ENCODE measurements at places on chromosomes 12 and 14.

GRCh38 chr14:54117924-54118323 is 161.3 kb upstream of the BMP4 start:
- no peak for DNase-seq

DNA sequence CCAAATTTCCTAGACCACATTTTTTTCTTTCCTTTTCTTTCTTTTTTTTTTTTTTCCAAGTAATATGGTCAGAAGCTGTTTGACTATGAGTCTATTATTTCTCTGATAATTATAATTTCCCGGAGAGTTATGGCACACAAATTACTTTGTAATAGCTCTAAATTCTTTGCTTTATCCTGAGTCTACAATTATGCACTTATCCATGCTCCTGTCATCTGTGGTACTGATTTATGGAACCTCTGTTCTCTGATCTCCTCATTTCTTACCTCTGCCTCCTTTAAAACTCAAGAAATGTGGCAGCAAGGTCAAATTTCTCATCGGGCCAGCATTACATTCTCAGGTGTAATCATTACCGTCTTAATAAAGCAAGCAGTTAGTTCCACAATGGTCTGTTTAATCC is 282.1 kb downstream of the PAWR start:
- DNase-seq, result no peak

DNA sequence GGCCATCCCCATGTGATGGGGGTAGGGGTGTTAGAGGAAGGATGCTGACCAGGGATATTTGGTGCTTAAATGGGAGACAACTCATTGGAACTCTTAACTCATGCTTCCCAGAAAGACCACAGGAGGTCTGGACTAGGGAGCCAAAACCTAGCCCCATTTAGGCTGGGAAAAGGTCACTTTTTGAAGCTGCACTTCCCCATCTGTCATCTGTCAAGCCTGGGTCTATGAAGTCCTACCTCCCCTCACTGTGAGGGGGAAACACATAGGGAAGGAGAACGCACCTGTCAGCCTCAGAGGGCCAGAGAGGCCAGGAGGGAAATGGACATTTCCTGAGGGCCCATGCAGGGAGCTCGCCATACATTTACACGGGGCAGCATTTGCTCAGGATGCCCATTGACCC is 321.0 kb downstream of the BCL11B start:
- no peak for DNase-seq

DNA sequence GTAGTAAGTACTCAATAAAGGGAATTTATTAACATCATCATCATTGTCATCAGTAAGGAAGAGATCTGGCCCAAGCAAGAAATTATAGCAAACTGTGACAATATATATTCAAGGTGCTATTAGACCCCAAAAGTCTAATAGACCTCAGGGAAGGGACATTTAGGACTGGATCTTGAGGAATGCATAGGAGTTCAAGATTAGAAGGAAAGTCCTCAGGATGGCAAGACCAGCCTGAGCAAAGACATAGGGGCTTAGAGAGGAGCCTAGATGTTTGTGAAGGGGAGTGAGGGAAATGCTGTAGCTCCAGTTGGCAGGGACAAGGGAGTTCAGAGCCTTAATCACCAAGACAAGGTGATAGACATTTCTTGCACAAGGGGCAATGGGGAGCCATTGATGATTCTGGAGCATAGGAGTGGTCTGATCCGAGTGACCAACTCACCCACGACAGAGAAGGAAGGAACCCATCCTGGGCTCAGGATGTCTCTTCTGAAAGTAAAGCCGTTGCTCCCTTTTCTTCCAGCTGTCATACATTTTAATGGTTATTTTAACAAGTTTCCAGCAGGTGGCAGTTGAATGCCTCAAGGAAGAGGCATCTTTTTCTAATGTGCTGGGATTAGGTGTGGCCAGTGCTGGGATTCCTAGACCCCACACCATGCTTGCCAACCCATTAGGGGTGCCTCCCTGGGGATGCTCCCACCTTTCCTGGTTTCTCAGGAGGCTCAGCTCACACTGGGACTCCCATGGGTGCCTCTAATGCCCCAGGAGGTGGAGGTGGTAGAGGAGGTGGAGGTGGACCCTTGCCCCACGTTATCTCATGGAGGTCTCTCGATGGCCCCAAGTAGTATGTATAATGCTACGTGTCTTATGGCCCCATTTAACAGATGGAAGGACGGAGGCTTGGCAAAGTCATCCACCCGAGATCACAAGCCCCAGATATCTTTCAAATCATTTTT is 37.8 kb downstream of the PHETA1 start:
- no peak for DNase-seq

DNA sequence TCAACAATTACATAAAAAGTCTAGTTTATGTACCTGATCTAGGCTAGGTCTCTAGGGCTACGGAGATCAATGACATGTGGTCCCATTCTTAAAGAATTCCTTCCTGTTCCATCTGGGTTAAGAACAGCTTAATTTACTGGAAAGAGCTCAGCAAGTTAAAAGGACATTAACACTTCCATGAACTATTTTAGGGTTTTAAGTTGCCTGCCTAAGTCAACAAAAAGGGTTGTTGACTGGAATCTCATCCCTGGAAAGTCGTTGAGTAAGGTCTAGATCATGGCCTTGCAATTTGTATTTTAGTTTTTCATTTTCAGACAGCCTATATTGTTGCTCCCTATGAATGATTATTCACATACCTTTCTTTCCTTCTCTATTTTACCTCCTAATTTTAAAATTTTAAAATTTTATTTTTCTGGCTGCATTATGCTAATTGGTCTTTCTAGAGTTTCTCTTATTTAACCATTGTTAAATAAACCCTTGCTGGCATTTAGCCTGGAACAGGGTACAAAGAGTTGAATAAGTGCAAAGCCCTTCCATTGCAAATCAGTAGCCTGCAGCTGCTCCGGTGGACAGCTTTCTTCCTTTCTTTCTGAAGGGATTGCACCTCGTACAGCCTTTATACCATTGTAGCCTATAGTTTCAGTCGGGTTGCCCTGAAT is 66.3 kb downstream of the VRK1 start:
- no peak for DNase-seq

DNA sequence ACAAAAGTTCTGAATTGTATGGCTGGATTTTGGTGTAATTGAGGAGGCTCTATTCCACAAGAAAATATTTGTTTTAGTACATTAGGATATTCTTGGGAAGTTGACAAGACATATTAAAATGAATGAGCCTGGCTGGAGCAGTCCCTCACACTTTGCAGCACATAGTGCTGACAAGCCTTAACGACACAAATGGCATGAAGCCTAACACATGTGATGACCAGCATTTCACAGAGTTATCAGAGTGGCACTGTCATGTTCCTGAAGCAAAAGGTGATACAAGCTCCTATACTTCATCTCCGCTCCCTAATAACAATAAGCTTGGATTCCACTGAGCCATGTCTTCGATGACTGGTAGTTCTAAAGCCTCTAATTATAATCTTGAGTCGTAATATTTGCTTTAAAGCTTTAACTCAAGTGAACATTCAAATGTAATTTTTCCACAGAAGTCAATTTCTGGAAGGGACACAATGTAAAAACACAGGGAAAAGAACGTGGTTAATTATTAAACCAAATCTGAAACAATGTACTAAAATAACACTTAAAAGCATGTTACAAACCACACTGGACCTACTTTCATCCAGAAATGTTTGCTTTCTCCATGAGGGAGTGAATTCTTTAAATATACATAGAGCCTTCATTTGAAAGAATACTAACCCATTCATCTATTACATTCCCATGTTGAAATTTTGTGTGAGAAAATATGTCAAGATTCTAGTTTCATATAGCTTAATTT is 49.6 kb downstream of the GRIP1 start:
- DNase-seq, result no peak

GRCh38 chr12:30691122-30691879 is 4.4 kb downstream of the IPO8 start:
- DNase-seq, result no peak

DNA sequence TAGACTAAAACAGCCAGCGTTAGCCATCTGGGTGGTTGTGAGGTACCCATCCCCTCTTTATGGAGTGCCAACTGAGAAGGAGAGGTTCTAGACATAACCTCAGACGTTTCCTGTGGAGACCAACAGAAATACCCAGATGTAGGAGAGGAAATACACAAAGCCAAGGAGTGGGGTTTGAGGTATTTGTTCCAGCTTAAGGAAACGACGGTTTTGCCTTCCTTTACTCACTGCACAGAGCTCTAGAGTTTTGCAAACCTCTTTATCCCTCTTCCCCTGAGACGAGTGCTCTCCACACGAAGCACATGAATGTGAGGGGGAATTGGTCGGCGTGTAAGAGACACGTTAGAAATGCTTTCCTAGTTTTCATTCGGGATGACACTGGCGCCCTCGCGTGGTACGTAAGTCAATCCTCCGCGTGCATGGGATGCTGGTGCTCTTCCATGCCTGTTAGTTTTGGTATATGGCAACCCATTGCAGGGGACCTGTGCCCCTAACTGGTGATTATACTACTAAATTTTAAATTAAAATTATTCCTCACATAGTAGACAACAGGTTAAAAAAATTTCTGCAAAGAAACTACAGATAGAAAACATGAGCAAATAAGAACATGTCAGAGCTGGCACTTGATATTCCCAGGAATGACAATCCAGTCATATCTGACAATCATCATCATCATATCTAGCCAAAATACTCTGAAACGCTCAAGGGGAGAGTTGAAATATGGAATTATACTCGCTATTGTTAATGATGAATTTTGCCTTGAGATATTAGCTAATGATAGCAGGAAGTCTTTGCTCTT is 121.7 kb downstream of the PPM1H start:
- DNase-seq, result peak; percentile 42

DNA sequence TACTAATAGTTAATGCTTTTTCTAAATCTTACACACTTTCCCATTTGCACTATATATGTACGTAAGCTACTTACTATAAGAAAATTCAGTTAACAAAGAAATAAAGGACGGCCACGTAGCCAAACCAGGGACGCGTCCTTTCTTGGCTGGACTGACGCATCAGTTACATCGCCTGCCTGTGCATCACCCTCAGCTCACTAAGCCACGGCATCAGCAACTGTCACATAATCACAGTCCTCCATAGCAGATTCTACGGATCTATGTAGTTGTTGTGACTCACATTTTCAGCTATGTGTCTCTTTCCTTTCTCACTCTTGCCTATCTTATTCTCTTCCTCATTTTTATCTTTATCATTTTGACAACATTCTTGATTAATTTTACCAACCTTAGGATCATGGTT is 38.1 kb upstream of the C12orf50 start:
- DNase-seq, result no peak

DNA sequence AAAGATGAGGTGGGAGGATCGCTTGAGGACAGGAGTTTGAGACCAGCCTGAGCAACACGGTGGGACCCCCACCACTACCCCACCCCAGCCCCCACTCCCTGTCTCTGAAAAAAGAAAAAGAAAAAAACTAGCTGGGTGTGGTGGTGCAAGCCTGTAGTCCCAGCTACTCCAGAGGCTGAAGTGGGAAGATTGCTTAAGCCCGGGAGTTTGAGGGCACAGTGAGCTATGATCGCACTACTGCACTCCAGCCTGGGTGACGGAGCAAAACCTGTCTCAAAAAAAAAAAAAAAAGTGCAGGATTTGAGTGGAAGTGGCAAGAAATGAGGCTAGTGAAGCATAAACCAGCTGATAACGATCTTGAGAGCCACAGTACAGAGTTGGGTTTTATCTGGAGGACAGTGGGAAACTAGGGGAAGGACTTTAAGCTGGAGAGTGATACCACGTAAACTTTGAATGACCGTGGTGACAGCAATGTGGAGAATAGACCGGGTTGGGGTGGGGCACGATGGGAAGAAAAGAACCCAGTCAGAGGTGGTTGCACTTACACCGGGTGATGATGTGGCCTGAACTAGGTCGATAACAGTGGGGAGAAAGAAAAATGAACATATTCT is 85.3 kb downstream of the TMEM260 start:
- no peak for DNase-seq

All from GM13977 (cell line).